ENCODE measurements at places on chromosomes 11 and 22.

GRCh38 chr11:61599968-61600710 lies 19.3 kb upstream of the SYT7 start:
- DNase-seq, result no peak

GRCh38 chr11:108199446-108200321 lies 22.8 kb downstream of the NPAT start:
- DNase-seq, result peak; percentile 49

- DNase-seq, result no peak
These were observed 30.5 kb upstream of the PHOX2A start for GRCh38 chr11:72274435-72274834.

- DNase-seq, result no peak
These were observed 669 bp downstream of the RPL27A start for GRCh38 chr11:8683115-8683807.

GRCh38 chr22:23845265-23846080 lies 6.7 kb upstream of the DERL3 start:
- DNase-seq, result no peak

DNA sequence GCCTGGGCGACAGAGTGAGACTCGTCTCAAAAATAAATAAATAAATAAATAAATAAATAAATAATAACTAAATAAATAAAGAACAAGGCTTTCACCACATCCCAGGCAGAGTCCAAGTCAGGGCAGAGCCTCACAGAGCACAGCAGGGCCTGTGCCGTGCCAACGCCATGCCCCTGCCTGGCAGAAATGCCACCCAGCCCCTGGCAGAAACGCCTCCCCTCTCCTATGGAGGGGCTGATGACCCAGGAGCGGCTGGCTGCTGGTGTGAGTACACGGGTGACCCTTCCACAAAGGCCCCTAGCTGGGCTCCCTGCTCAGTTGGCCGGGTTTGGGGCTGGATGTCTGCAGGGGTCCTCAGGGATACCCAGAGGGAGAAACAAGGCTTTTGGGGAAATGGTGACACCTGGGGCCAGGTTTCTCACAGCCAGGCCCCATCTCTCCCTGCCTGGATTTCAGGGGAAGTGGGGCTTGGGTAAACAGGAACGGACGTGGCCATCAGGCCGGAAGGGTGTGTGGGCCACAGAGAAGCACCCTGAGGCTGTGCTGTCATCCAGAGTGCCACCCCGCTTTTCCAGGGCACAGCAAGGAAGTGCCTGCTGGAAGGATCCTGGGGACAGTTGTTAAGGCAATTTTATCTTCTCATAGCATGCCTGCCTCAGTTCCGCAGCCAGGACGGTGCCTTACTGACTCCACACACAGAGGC lies 5.1 kb downstream of the BID start:
- DNase-seq, result no peak

DNA sequence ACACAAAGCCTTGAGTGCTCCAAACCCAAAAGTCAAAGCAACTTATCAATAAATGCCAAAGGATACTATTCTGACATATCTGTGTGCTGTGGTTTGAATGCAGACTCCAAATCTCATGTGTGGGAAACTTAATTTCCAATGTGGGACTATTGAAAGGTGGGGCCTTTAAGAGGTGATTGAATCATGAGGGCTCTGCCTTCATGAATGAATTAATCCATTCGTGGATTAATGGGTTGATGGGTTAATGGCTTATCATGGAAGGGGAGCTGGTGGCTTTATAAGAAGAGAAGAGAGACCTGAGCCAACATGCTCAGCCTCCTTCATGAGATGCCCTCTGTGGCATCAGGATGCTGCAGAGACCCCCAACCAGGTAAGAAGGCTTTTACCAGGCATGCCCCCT lies 16.8 kb upstream of the ZNF280A start:
- DNase-seq, result no peak

- no peak for DNase-seq
These were observed 42.0 kb downstream of the ALG9 start for GRCh38 chr11:111829185-111829968.

Data from CD4-positive, alpha-beta T cell treated with Interleukin-15 for 4 hours (primary cell).